ENCODE measurements at places on chromosomes 12 and 14.

- DNase-seq = no peak
Observed at GRCh38 chr12:44357494-44357893, 518.6 kb downstream of the NELL2 start.

GRCh38 chr12:15429262-15429661 is 107.0 kb downstream of the PTPRO start:
- DNase-seq = no peak

- DNase-seq = no peak
Observed at GRCh38 chr12:21340403-21340802, 5.7 kb upstream of the SLCO1A2 start.

DNA sequence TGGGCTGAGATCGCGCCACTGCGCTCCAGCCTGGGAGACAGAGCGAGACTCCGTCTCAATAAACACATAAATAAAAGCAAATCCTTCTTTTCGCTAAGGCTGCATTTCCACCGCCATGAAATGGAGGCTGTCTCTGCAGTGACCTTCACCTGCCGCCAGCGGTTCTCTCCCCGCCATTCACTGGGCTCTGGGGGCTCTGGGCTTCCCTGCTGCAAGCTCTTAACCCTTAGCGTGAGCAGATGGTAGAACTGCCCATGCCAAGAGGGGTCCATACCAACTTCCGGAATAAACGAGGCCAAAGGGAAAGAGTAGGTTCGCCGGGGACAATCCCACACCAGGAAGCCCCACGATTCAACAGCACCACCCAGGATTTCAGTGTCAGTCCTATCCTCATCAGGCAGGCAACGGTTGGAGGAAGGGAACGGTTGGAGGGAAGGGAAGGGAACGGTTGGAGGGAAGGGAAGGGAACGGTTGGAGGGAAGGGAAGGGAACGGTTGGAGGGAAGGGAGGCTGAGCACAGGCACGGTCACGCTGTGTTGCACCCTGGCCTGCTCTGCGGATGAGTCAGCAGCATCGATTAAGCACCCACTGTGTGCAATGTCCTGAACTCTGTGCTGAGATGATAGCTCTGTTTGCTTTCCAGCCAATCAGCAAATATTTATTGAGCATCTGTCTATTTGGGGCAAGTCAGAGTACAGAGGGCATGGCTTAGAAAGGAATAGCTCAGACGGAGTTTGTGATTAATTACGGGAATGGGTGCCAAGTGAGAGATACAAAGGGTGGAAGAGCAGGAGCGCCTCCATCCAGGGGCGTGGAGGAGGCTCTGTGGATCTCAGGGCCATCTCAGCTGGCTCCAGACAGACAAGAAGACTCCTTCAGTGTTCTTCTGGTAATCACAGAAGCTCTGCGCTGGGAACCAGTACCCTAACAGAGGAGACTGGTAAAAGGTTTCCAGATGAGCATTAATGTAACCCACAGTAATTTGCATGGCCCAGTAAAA is 77.9 kb downstream of the NINJ2 start:
- DNase-seq = no peak

DNA sequence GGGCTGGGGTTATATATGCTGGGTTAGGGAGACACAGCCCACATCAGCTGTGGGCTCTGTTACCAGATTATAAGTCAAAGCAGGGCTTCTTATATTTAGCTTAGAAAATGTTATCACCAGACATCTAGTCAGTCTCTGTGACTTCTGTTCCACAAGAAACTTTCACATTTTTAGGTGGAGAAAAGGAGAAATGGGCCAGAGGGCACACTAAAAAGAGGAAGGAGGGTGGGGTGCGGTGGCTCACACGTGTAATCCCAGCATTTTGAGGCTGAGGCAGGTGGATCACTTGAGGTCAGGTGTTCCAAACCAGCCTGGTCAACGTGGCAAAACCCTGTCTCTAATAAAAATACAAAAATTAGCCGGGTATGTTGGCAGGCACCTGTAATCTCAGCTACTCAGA is 28.0 kb upstream of the SLC38A1 start:
- DNase-seq = no peak

DNA sequence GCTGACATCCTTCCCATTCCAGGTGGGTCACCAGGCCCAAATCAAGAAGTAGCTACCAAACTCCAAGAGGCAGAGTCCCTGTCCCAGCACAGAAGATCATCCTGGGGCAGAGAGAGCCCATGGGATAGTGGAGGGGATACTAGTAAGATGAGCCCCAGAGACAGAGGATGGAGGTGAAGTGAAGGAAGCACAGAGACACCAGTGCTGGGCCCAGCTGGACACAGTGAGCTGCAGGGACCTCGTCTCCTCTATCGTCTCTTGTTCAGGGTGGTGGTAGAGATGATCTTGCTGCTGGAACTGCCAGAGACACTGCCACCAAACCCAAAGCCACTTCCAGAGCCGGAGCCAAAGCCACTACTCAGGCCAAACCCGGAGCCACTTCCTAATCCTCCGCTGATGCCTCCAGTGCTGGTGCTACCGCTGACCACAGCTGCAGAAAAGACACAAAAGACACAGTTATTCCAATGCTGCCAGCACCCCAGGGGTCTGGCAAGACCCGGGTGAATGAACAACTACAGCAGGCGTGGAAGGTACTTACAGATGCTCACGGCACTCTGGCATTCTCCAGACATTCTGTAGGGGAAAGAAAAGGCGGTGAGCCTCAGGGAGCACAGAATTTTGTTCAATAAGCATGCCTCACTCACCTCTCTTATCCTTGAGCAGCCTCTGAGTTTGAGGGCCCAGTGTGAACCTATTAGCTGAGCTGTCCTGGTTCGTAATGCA is 6.9 kb downstream of the KRT4 start:
- DNase-seq = no peak

- no peak for DNase-seq
Observed at GRCh38 chr14:104634886-104635570, 30.5 kb upstream of the TMEM179 start.

DNA sequence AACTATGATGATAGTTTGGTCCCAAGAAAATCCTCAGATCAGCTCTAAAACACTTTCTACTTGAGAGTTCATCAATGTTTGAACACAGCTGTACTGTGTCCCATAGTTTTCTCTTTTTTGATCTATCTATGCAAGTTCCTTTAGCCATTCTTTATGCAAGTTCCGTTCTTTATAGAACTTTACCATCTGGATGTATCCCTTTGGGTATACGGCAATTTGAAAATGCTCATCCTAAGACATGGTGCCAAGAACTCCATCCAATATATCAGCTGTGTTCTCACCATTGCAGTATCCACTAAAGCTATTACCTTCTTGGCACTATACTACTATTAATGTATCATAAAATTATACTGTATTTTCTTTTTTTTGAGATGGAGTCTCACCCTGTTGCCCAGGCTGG is 276.9 kb downstream of the NOVA1 start:
- no peak for DNase-seq

DNA sequence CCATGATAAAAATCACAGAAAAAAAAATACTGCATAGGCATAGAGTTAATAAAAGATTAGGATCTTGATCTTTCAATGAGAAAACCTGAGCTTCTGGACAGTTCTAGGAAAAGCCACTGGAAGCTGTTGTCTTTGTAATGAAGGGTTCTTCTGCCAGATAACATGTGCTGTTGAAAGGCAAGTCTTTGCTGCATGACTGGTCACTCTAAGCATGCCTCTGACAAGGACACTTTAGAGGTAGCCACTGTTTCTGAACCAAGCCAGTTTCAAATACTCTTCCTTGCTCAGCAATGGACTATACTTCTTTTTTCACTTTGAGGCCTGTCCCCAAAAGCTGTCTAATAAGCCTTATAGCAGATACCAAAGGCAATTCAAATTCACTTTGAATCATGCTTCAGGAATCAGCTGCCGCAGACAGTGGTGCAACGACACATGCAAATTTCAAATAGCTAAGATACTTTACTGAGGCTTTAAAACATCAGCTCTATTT is 70.2 kb downstream of the BTG1 start:
- DNase-seq = peak; percentile 74

Measured in adipocyte (in vitro differentiated cells).